Lung (tissue), 17 donors: ENCODE measurements at places on chromosomes 1 and 21. TPM values are rescaled to one million over a fixed set of nuclear protein-coding genes. Genes with fewer than 3 reads are reported as not detected.

The SLC35A3 gene
- total RNA-seq, result 53.8 TPM

- peaks cover 10% of the 10 kb centered on the region for H3K4me1 ChIP-seq
- H3K27ac ChIP-seq, result no peak overlapping the region
- no peaks in the 10 kb centered on the region for H3K36me3 ChIP-seq
- no peak overlapping the region for H3K4me3 ChIP-seq
- no peaks in the 10 kb centered on the region for H3K27me3 ChIP-seq
- DNase-seq, result no peak
Observed at GRCh38 chr1:184157394-184157742, 105.8 kb downstream of the TSEN15 start.

The CCDC181 gene
- 5.7 TPM for total RNA-seq

The KRTAP19-3 gene
- not detected for total RNA-seq

DNA sequence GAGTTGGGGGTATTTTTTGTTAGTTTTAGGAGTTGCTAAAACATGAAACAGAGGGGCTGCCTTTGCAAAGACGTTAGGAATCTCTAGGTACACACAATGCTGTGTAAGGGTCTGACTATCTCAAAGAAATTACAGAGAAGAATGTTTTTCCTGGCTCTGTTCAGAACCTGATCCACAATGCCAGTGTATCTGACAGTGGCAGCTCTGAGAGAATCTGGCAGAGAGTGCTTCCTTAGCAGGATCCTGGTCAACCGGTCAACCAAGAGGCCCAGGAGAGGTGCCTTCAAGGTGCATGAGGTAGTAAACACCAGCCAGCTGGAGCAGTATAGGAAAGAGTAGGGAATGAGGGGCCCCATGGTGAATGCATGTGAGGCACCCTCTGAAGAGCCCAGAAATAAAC, 40.9 kb upstream of the RGS1 start:
- no peak overlapping the region for H3K27ac ChIP-seq
- H3K27me3 ChIP-seq, result no peaks in the 10 kb centered on the region
- no peaks in the 10 kb centered on the region for H3K36me3 ChIP-seq
- peaks cover 17% of the 10 kb centered on the region for H3K4me1 ChIP-seq
- DNase-seq, result no peak
- no peak overlapping the region for H3K4me3 ChIP-seq

DNA sequence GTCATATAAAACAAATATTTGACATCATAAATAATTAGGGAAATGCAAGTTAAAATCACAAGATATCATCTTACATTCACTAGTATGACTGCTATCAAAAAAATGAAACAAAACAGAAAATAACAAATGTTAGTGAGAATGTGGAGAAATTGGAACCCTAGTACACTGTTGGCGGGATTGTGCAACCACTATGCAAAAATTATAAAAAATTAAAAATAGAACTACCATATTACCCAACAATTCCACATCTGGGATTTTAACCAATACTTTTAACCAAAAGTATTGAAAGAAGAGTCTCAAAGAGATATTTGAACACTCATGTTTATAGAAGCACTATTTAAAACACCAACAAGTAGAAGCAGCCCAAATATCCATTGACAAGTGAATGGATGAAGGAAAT, 797.2 kb upstream of the ADAMTS5 start:
- H3K36me3 ChIP-seq, result no peaks in the 10 kb centered on the region
- H3K4me1 ChIP-seq, result no peaks in the 10 kb centered on the region
- no peaks in the 10 kb centered on the region for H3K27me3 ChIP-seq
- no peak overlapping the region for H3K4me3 ChIP-seq
- no peak for DNase-seq
- H3K27ac ChIP-seq, result no peak overlapping the region

The JAK1 gene
- total RNA-seq, result 145 TPM
